ENCODE measurements at places on chromosomes 6 and 20.

- peak; percentile 84 for DNase-seq
Observed at GRCh38 chr6:15754035-15754705, 91.3 kb upstream of the DTNBP1 start.

DNA sequence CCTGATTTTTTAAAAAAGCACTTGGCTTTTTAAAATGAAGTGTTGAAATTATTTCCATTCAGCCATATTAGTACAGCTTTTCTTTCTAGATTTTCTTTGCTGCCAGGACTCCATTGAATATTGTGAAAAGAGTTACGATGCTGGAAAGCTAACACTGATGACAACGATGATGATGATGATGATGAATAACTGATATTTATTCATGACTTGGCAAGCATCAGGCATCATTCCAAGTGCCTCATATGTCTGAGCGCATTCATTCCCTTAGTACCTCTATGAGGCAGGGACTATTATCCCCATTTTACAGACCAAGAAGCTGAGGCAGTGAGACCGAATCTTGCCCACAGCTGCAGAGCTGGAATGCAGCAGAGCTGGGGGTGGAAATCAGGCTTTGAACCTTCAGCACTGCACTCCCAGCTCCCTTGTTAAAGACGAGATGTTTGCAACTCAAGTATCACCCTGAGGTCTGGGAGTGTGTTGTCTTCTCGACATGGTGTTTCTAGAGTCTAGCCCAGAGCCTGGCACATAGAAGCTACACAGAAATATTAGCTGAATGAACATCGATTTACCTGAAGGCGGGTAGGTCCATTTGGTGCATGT, 85.5 kb upstream of the FRMD1 start:
- no peak for DNase-seq

GRCh38 chr20:12171923-12172524, 254.3 kb downstream of the BTBD3 start:
- peak; percentile 88 for DNase-seq

DNA sequence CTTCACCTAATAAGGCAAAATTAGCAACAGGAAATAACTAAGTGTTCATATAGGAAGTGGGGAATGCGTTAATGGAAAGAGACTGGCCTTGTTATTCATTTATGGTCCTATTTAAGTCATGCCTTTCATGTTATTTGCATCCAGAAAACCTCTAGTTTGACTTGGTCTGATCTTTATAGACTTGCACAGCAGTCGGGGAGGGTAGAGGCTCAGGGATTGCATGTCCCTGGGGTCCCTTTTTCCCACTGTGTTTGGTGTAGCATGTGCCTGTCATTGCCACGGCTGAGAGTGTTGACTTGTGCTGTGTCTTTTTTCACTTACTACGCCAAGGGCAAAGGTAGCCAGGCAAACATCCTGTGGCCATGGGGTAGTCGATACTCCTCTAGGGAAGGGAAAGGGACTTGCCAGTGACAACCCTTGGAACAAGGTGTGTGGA, 105.4 kb upstream of the RIN2 start:
- DNase-seq: no peak

DNA sequence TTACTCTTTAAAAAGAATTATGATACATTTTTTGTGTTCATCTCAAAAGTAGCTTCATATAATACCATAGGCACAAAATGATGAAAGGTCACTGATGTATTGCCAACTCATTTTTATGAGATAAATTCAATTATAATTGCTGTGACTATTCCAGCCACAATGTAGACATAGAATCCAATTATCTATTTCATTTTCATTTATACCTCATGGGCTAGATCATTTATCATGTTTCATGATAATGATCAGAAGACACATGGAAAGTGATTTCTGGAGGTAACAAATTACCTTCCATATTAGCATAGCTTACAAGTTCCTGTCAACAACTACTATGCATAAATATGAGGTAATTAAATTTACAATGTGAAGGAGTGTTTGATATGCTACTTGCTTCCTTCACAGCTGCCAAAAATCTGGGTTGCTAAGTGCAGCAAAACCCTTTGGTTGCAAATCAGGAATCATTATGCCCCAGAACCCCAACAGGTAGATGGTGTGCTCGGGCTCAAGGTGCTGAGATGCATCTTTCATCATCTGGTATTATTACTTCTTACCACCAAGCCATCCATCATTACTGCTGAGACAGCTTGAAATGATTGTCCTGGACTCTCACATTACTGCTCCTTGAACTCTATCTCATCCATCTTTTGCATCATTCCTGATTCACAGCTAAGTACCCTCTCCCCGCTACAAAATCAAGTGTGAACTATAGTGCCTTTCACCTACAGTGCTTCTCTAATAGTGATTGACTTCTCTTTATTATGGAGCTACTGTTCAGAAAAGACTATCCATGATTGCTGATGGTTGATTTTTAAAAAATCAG, 306.0 kb upstream of the THEMIS start:
- peak; percentile 3 for DNase-seq

- DNase-seq: peak; percentile 20
Observed at GRCh38 chr6:21438986-21439352, 154.6 kb upstream of the SOX4 start.

DNA sequence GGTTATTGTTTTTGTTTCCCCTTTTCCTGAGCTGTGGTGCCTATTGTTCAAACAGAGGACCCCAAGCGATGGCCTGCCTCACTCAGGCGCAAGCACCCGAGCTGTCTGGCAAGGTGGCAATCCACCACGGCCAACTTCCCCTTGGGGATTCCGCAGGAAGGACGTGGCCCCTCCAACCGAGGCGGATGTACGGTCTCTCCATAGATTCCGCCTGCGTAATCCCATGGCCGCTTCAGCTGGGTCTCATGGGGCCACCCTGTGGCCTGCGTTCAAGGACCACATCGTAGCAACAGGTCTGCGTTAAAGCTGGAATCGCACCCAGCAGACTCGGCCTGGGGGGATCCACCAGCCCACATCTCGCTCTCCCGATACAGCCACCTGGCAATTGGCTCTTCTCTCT, 79.9 kb downstream of the CEBPB start:
- DNase-seq: no peak

DNA sequence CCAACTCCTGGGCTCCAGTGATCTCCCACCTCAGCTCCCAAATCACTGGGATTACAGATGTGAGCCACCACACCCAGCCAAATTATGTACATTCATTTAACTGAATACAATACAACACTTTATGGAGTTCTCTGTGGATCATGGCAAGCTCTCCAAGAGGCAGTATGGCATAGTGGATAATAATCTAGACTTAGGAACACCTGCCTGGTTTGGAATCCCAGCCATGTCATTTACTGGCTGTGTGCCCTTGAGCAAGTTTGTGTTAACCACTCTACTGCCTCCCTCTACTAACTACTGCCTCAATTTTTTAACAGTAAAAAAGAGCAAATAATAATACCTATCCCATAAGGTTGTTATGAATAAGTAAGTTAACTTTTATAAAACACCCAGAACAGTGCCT, 1.9 kb upstream of the ETV7 start:
- no peak for DNase-seq

DNA sequence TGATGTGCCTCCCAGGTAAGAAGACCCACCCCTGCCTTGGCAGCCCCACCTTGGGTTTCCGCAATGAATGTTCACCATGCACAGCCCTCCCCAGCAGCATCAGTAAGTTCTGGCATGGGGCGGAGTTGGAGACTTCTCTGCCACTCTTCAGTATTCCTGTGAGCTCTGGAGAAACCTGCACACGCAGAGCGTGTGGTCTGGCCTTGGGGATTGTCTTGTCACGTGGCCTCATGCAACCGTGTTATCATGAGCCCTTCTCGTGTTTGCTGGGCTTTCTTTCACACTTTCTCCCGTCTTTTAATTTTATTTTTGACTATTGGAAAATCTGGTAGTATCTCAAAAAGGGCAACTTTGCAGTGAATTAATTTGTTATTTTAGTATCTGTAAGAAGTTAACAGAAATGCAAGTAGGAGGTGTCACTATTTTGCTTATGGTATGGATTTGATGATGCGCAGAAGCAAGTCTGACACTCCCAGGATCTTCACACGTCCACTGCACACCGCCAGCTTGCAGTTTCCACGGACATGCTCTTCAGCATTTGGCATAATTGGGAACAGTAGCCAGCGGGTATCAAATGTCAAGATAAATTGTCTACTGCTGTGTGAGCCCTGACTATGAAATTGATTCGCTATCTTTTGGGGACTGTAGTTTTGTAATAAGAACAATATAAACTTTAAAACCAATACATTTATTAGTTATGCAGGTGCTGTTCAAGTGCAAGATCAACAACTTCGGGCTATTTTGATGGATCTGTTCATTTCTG, 463.5 kb downstream of the QKI start:
- DNase-seq: no peak

DNA sequence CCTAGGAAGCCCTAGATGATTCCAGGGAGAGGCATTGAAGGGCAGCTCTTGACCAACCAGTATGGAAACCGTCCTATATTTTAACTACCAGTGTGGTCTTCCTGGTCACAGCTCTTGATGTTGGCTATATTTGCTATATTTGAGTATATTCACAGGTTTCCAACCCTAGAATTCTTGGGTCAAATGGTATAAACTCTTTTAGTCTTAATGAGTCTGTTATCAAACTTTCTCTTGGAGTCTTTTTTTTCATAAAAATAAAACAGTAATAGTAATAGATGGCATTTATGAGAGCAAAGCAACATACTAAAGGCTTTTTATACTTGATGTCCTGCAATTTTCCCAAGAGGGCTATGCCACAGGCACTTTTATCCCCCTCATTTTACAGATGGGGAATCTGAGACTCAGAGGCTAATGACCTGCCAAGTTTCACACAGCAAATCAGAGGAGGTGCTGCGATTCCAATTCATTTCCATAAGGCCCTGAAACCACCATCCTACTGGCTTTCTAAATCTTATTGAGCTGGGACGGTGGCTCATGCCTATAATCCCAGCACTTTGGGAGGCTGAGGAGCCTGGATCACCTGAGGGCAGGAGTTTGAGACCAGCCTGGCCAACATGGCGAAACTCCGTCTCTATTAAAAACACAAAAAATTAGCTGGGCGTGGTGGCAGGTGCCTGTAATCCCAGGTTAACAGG, 217.2 kb upstream of the ZNF217 start:
- no peak for DNase-seq

DNA sequence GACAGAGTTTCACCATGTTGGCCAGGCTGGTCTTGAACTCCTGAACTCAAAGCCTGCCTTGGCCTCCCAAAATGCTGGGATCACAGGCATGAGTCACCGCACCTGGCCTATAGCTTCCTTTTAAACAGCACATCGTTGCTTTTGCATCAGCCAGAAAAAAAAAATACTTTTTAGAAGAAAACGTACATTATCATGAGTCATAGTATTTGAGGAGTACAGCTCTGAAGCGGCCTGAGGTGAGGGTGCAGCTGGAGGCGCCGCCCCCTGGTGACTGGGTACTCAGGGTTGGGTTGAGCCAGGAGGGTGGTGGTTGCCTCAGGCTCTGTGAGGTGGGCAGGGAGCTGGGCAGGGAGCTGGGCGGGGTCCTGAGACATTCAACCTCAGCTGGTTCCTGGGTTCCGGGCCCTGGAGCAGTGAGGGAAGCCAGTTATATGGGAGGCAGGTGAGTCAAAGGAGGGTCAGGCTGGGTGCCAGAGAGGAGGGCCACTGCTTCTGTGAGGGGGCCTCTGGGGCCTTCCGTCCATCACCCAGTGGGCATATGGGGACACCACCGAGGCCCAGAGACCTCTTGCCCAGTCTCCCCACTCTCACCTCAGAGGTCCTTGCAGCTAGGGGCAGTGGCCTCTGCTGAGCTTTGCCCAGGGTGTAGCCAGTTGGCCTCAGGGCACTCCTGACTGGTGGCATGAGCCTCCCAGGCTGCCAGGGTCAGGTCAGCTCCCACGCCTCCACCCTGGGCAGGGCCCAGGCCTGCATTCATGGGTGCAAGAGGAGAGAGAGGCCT, 11.7 kb upstream of the ID1 start:
- peak; percentile 84 for DNase-seq

GRCh38 chr6:108157234-108157980, 8.4 kb upstream of the NR2E1 start:
- DNase-seq: no peak

DNA sequence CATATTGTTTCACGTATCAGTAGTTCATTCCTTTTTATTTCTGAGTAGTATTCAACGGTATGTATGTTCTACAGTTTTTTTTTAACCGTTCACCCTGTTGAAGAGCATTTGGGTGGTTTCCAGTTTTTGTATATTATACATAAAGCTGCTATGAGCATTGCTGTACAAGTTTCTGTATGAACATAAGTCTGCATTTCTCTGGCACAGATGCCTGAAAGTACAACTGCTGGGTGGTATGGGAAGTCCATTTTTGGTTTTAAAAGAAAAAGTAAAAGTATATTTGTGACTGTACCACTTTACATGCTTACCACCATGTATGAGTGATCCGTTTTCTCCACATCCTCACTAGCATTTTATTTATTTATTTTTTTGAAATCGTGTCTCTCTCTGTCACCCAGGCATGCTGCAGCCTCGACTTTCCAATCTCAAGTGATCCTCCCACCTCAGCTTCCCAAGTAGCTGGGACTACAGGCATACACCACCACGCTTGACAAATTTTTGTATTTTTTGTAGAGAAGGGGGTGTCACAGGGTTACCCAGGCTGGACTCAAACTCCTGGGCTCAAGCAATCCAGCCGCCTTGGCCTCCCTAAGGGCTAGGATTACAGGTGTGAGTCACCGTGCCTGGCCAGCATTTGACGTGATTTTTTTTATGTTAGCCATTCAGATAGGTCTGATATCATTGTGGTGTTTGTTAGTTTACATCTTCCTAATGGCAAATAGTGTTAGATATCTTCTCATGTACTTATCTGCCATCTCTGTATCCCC, 11.0 kb upstream of the SIM1 start:
- DNase-seq: no peak

- no peak for DNase-seq
Observed at GRCh38 chr6:53240761-53241160, 92.1 kb upstream of the GCM1 start.

GRCh38 chr6:114218437-114219340, 124.1 kb downstream of the HS3ST5 start:
- DNase-seq: no peak

- peak; percentile 80 for DNase-seq
Observed at GRCh38 chr6:100283285-100283684, 181.4 kb downstream of the SIM1 start.

DNA sequence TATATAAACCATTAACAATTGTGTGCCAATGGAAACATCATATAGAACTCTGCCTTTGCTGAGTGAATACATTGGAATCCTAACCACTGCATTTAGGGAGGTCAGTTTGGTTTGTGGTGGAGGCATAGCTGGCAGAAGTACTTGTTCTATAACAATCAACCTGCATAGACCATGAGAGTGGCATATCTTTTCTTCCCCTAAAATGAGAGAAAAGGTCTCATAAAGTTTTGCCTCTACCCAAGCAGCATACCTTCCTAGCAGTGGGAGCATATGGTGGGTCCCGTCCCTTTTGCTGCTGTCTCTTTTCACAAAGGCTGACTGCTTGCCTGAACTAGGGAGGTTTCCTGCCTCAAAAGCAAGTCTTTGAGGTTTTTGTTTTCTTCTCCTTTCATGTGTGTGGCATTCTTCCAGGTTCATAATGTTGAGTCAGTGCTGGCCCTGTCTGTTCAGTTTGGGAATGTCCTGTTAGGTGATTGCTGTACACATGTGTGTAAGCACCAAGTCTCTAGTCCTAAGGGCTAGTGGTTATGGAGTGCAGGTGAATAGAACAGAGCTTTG, 61.2 kb upstream of the SUPT3H start:
- DNase-seq: peak; percentile 92

All from fibroblast of skin of abdomen (primary cell).